Fibroblast of pulmonary artery (primary cell): ENCODE measurements at places on chromosomes 6 and 20.

- DNase-seq, result no peak
Observed at GRCh38 chr6:159085396-159085895, 40.7 kb upstream of the TAGAP start.

DNA sequence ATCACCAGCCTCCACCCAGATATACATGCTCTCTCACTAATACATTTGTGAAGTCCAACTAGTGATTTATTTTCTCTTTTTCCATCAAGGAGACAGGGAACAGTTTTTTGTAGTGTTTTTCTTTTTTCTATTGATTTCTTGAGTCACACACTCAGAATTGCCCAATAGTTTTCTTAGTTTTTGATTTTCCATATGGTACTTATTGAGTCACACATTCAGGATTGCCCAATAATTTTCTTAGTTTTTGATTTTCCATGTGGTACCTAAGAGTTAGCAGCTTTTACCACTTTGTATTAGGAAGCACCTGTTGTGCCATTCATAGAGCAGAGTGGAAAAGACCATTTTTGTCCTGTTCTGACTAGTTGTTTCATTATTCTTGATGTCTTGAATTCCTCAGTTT is 1268.8 kb downstream of the EPHA7 start:
- DNase-seq, result no peak

DNA sequence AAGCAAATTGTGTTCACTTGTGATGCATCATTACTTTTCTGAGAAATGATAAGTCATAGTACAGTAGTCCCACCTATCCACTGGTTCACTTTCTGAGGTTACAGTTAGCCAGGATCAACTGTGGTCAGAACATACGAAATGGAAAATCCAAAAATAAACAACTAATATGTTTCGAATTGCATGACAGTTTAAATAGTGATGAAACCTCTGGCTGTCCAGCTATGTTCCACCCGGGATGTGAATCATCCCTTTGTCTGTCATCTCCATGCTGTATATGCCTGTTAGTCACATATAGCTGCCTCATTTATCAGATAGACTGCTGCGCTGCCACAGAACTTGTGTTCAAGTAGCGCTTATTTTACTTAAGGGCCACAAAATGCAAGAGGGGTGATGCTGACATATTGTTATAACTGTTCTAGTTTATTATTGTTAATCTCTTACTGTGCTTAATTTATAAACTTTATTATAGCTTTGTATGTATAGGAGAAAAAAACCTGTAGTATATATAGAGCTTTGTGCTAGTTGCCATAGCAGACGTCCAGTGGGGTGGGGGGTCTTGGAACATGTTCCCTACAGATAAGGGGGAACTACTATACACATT is 29.2 kb downstream of the AFDN start:
- peak; percentile 96 for DNase-seq

- peak; percentile 79 for DNase-seq
Observed at GRCh38 chr6:137261361-137261760, 42.2 kb upstream of the IFNGR1 start.

GRCh38 chr6:81734081-81734480 is 18.4 kb downstream of the TENT5A start:
- peak; percentile 16 for DNase-seq

- no peak for DNase-seq
Observed at GRCh38 chr6:16618962-16619361, 142.3 kb downstream of the ATXN1 start.

DNA sequence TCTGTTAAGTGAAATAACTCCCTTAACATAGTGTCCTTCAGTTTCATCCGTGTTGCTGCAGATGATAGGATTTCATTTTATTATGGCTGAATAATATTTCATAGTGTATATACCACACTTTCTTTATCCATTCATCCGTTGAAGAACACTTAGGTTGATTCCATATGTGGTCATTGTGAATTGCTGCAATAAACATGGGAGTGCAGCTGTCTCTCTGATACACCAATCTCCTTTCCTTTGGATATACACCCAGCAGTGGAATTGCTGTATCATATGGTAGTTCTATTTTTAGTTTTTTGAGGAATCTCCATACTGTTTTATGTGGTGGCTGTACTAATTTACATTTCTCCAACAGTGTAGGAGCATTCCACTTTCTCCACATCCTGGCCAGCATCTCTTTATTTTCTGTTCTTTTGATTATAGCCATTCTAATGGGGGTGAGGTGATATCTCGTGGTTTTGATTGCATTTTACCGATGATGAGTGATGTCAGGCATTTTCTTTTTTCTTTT is 193.2 kb downstream of the SLC16A10 start:
- DNase-seq, result no peak

DNA sequence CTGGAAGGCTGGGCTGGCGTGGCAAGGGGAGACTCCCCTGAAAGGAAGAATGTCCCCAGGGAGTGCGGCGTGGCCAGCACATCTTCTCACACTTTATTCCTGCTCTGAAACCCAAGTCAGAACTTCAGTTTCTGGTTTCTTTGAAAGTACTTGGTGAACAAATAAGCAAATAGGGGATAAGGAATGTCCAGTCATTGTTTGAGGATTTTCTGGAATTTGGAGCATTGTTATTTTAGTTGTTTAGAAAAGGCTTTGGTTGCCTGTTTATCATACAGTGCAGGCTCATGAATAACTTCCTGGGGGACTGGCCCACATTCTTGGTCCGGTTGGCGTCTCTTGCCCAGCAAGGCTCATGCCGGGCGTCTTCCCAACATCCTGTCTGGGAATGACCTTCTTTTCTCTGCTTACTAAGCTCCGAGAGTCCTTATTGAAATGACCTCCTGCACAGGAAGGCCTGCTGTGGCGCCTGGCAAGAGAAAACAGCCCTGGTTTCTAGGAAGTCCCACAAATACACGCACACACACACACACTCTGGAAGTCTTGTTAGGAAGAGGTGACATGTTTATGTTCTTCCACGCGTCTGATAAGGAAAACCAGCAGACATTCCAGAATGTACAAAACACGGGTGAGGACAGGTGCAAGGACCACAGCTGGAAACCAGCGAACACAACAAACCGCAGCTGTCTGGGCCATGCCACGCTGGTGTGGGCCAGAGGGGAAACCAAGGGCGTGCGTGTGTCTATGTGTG is 71.9 kb downstream of the TMEM170B start:
- peak; percentile 97 for DNase-seq
